ENCODE measurements at places on chromosomes 4 and X.

DNA sequence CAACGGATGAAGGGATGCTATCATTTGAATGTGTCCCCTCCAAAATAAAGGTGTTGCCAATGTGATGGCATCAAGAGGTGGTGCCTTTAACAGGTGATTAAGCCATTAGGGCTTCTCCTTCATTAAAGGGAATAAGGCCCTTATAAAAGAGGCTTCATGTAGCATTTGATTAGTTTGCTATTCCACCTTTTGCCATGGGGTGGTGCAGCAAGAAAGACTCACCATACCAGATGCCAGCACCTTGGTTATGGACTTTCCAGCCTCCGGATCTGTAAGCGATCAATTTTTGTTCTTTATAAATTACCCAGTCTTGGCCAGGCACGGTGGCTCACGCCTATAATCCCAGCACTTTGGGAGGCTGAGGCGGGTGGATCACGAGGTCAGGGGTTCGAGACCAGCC, 7.9 kb upstream of the SLC25A43 start:
- DNase-seq = no peak

DNA sequence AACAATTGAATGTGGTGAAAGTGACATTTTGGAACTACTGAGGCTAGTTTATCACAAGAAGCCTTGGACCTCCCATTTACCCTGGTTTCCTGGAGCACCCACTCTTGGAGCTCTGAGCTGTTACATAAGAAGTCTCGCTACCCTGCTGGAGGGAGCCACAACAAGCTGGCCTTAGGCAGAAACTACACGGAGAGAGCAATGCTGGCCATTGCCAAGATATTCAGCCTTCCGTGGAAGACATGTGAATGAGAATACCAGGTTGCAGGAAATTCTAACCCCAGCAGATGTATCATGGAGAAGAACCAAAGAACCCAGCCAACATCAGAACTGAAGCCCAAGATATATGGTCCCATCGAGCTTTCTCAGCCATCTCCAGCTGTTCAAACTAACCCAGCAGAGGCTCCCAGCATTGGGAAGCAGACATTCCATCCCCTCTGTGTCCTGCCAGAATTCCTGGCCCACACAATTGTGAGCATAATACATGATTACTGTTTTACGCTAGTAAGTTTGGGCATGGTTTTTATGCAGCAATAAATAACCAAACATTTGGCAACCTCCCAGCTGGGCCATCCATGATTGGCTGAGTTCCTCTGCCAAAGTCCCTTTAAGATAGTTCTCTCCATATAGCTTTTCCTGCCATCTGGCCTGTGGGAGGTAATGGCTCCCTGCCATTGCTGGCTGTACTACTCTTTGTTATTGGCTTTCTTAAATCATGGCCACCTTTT, 17.9 kb upstream of the PDE5A start:
- no peak for DNase-seq

GRCh38 chr4:42641656-42642055, 15.2 kb downstream of the ATP8A1 start:
- DNase-seq = no peak

DNA sequence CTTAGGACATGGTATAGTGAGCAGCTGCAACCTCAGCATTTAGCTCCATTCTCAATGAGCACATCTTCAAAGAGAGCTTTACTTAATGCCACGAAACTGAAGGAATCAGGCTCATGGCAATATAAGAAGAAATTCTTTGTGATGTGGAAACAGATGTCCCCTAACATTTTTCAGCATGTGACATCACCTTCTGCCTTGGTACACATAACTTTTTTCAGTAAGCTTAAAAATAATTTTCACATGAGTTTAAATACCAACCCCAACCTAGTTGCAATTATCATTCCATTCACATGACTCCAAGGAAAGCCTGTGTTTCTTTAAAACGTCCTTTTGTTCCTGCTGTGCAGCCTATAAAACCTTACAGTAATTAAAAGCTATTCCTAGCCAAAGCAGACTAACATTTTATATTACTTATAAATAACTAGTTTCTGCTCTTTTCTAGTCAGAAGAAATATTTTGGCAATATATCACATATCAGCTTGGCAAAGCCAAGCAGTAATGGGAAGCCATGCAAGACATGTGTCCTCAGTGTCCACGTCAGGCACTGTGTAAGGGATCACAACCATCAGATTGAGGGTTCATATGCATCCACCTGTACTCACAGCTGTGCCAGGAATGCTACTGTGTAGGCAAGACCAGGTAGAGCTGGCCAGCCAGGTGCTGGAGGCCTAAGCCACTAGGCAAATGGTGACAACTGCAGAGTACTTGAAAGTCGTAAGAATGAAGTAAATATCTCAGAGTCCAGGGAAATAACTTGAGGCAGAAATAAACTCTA, 466.6 kb downstream of the INPP4B start:
- peak; percentile 48 for DNase-seq

GRCh38 chr4:180932370-180933001, 1310.7 kb upstream of the TENM3 start:
- DNase-seq = no peak

GRCh38 chr4:132101526-132101925, 1047.6 kb upstream of the PCDH10 start:
- DNase-seq = no peak

GRCh38 chrX:68599256-68600152, 48.0 kb upstream of the STARD8 start:
- DNase-seq = peak; percentile 3

DNA sequence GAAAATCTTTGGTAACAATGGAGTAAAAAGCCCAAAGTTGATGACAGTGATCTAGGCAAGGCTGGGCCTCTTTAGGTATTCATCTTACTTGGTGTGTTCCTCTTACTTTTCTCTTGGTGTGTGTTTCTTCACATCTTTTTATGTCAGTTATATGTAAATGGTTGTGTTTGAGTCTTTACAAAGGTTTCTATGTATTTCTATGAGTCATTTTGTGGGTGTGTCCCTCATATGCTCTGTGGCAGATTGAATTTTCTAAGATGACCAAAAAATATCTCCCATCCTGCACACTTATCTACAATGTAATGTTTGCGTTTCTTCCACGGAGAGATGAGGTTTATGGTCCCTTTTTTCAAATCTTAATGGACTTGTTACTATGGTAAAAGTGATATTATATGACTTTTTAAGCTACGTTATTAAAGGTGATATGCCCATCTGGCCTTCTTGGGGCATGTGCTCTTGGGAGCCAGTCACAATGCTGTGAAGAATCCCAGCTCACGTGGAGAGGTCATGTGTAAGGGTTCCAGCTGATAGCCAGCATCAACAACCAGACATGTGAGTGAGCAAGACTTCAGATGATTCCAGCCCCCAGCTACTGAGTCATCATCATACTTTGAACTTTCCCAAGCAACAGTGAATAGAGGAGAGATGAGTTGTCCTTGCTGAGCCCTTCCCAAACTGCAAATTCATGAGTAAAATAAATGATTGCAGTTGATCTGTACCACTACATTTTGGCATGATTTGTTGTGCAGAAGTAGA, 126.9 kb downstream of the CBLL2 start:
- DNase-seq = peak; percentile 70

- DNase-seq = no peak
Observed at GRCh38 chr4:13970349-13970748, 342.8 kb upstream of the BOD1L1 start.

DNA sequence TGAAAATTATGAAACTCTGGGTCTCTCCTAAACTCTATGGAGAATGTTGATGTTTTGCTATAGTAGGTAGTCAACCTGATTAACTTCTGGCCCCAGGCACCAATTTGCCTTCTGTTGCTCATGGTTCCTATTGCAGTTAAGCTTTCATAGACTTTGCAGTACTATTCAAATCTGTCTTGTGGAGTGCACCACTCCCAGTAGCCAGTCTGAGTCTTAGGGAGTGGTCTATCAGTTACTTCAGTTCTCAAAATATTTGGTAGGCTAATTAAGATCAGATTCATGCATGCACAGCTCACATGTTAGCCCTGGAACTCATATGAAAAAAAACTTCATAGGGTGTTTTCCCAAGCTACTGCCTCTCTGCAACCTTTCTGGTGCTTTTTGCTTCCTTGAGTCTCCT, 53.3 kb downstream of the BMP15 start:
- no peak for DNase-seq

- no peak for DNase-seq
Observed at GRCh38 chr4:168071304-168071703, 21.0 kb upstream of the ANXA10 start.

DNA sequence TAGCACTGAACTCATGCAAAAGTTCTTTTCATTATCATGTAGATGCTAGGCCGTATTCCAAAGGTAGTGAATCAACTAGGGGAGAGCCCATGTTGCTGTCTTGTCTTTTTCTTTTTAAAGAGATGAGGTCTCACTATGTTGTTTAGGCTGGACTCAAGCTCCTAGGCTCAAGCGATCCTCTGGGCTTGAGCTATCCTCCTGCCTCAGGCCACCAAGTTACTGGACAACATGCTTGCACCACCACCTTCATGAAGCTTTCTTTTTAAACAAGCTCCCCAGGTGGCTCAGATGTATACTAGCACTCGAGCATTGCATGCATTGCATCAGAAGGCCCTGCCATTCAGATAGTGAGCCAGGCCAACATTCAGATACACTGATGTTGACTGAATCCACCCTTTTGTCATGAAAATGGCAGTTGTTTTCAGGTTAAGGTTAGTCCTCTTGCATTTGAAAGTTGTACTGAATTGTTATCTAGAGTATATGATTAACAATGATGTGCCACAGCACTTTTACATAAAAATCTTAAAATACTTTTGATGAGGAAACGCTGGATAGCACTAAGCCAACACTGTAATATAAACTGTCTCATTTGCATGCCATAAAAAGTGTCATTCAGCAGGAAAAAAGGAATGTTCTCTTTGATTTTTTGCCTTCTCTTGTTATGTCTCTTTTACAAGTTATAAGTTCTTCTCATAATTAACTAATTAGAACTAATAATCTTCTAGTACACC, 76.7 kb downstream of the FNIP2 start:
- DNase-seq = no peak

GRCh38 chr4:56217343-56217890, 169.9 kb downstream of the AASDH start:
- no peak for DNase-seq

DNA sequence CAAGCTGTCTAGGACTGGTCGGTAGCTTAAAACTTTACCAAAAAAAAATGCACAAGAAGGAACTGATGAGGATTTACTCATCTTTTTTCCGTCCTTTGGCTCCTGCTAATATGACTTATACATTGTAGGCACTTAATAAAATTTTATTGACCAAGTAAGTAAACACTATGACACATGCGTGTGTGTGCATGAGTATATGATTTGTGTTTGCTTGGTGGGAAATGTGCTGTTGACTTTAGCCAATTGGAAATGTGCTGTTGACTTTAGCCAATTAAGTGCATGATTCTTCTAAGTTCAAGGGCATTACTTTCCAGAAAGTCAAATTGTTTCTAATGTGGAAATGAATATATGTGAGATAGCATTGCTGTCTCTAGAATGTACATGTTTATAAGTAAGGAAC, 78.3 kb downstream of the FIP1L1 start:
- no peak for DNase-seq

DNA sequence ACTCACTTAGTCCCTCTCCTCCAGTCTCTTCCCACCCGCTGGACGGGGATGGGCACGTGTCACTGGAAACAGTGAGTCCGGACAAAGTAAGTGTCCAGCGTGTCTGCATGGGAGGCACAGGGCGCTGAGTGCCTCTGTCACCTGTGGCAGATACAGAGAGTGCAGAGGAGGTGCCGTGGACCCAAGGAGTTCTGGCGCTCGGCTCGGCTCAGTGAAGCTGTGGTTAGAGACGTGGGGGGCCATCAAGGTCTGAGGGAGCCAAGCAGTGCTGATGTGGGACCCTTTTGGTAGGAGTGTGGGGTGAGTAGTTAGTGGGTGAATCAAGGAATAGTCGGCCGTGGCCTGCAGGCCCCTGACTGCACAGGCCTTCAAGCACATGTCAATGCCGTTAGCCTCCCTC, 40.1 kb upstream of the MSANTD1 start:
- no peak for DNase-seq

DNA sequence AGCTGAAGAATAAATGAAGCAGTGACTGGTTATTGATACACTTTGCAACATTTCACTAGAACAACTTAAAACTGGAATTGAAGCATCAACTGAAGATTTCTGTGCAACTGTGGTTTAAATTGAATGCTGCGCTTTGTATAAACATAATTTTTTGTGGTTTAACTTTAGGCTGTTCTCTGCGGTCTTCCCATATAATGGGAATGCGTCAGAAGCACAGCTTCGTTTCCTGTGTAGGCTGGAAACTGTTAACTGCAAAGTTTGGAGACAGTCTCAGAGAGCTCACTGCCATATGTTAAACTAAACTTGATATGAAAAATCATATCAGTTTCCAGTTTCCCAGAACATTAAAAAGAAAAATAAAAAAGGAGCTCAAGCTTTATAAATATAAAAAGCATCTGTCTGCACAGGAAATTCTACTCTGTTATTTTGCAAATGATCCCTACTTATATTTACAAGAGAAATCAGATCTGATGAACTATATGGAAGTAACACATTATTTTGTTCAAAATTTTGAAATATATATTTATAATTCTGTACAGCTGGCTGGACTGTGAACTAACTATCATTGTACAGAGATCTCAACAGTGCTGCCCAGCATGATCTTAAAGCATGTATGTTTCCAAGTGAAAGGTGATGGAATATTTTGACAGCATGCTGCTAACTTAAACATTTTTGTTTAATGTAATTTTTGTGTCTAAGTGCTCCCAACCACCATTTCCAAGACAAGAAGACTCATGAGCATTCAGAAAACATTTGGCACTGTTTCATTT, 139.9 kb downstream of the NDST3 start:
- DNase-seq = peak; percentile 16

DNA sequence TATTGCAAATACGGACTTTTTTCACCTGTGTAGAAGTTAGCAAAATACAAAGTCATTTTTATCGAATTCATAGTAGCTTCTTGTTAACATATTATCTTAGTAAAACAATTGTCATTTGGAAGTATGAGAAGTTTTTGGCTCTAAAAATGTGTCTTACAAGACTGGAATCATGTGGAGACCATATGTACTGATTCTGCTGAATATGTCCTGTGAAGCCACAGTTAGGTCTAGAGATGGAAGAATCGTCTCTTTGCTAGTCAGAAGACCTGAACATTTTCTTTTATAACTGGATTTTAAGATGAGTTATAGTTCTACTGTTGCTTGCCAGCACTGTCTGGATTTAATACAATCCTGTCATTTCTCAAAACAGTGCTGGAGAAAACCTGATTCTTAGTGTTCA, 29.0 kb downstream of the TMEM165 start:
- no peak for DNase-seq

DNA sequence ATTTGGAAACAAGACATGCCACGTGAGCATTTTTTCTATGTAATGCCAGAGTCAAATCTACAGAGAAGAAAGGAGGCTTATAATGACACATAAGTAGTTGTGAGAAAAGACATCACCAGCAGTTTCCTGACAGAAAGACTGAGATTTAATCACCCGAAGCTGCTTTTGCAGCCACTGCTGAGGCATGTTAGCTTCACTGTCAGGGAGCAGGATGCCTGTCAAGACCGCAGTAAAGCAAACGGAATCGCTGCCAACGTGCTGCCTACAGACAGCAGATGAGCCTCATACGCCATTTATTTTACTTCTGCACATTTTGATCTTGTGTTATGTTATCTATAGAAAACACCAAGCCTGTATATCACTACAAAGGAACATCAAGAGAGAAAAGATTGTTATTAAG, 68.7 kb upstream of the NDST3 start:
- DNase-seq = no peak

GRCh38 chr4:44326741-44327140, 121.9 kb downstream of the KCTD8 start:
- DNase-seq = no peak

Data from SW480 (cell line).